ENCODE measurements at places on chromosomes 13 and 19.

DNA sequence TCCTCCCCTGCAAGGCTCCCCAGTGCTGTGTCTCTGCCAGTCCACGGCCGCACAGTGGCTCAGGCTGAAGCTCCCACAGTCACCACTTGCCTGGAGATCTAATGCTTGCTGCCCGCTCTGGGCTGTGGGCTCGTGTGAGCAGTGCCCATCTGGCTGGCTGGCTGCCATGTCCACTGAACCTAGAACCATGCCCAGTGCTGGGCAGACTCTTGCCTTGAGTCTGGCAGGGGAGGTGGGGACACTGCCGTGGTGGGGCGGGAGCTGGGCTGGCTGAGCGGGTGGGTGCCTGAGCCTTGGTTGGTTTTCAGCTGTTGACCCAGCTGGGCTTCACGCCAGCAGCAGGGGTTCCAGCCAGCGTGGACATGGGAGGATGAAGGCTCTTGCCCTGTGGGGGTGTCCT, 52.3 kb downstream of the CRTC1 start:
- no peak for DNase-seq

DNA sequence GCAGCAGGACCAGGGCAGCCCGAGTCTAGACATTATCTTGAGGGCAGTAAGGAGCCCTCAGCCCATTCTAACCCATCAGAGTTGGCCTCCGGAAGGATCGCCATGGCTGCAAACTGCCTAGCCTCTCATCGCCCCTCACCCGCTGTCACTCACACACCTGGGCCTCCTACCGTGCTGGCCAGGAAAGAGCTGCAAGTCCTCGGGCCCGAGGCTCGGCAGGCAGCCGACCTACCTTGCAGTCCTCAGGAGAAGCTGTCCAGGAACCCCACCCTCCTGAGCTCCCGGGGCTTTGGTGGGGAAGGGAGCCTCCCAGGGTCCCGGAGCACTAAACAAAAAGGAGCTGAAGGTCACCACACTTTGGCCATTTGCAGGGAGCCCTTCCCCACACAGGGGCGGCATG, 46.8 kb downstream of the CCNE1 start:
- DNase-seq = no peak

DNA sequence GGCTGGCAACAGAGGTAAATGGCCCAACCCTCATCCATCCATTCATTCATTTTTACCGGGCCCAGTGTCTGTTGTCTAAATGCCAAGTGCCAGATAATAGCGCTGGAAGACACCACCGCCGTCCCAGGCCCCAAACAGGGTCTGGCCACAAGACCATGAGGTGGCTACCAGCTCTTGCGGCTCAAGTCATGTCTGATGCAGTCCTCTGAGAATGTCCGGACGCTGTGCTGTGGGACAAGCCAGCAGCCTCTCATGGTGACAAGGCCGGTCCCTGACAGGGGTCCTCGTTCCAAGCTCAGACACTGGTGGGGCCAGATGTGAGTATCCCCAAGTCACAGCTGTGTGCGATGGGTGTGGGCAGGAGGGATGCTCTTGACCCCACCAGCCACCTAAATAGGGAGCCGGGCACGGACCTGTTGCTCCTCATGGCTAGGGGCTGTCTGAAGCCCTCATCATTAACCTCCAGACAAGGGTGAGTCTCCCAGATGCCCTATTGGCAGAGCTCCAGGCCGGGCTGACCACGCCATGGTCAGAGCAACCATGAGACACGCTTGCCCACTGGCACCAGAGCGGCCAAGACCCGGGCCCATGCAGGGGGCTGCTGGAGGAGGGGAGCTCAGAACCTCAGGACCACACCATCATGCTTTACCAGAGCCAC, 58.4 kb downstream of the MLLT1 start:
- DNase-seq = no peak

DNA sequence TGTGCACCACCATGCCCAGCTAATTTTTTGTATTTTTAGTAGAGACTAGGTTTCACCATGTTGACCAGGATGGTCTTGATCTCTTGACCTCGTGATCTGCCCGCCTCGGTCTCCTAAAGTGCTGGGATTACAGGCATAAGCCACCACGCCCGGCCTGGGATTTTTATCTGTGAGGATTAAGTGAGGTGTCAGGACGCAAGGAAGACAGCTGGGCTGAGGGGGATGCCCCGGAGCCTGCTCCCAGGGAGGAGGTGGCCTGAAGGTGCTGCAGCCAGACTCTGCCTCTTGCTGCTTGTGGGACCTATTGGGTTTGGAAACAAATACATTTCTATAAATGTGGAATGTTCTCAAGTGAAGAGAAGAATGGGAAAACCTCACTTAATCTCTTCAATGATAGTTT, 131.6 kb downstream of the OLFM4 start:
- DNase-seq = no peak

GRCh38 chr19:49808711-49809159, 4.4 kb downstream of the FUZ start:
- DNase-seq = peak; percentile 92

DNA sequence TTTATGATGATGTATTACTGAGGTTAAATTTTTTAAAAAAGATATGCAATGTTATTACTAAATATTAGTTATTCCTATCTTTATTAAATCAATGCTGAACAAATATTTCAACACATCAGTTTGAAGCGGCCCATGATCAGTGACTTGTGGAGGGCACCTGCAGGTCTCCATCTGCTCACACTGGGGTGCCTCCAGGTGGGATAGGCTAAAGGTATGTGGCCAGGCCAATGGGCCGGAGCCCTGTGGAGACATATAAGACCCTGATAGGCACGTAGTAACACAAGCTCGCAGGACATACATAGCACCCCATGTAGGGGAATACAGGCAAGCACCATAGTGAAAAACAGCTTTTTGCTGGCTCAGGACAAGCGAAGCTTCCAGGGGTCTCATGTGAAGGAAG, 469.8 kb downstream of the ZNF536 start:
- DNase-seq = no peak

All from CD4-positive, alpha-beta T cell treated with Interferon alpha-2 for 1 hour (primary cell).